ENCODE measurements at places on chromosomes 7 and 10.

DNA sequence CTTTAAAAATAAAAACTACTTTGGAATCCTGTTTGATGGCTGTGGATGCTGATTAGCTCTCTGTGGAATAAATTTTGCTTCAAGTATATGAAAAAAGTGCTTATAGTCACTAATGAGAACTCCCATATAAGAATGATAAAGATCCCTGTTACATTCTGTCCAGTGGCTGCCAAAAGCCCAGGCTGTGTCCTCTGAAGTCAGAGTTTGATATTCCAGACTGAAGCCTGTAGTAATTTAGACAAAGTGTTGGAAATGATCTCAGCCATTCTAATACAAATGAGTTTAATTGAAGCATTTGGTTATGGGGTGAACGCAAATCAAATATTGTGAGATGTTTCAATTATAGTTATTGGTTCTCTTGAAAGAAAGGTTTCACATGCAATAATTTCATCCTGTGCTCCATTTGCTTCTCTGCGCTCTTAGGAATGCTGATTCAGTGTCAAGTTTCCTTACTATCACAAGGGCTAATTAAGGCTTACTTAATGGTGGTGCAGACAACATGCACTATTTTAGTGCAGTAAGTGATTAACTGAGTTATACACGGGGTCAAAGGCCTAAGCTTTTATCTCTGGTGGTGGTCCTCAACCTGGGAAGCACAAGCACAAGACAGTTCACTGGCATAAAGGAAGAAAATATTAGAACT lies 867.6 kb downstream of the SORCS1 start:
- no peak for DNase-seq

DNA sequence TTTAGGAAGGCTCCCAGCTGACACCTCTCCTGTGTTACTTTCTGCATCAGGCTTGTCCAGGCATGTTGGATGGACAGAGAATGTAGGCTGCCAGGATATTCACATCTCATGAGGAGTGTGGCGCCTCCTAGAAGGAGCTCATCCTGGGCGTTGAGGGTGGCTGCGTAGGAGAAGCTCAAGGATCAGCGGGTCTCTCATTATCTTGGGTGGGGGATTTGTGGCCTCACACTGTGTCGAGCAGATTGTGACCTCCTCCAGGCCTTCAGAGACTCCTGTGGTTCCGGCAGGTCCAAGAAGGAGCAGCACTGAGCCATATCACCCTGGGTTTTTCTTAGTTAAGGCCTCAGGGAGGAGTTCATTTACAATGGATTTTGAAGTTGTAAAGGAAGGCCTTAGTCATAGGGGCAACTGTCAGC lies 8.7 kb upstream of the COBL start:
- no peak for DNase-seq

GRCh38 chr7:15303357-15303756 lies 258.5 kb downstream of the AGMO start:
- DNase-seq: no peak

DNA sequence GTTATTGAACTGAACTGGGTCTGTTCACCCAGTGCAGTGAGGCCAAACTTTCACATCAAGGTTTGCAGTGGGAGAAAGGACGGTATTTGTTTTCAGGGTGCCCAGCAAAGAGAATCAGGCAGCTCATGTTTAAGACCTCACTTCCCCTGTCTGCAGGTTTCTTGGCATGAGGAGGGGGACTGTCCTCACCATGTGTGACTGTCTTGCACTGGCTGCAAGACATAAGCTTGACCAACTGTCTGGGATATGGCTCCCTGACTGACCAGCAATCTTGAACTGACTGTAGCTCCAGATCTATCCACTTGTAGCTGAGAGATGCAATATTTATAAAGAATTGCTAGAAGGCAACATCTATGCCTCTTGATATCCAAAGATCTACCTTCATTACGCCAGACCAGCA lies 39.9 kb downstream of the RAMP3 start:
- DNase-seq: no peak

GRCh38 chr10:57162231-57162630 lies 801.2 kb upstream of the ZWINT start:
- no peak for DNase-seq

DNA sequence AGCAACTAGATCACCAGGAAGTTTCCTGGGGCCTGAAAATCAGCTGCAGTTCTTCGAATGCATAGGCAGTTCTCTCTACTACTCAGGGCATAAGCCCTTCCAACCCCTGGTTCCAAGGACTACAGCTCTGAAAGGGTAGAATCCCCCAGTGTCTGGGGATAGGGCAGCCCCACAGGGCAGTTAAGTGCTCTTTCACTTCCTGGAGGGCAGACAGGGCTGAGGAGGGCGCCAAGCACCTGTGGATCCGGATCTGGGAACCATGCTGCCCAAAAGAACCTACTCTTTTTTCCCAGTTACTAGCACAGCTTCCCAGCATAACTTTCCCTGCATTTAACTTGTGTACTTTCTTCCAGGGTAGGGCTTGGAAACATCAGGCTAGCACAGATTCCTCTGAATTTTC lies 41.1 kb downstream of the CXCL12 start:
- no peak for DNase-seq

DNA sequence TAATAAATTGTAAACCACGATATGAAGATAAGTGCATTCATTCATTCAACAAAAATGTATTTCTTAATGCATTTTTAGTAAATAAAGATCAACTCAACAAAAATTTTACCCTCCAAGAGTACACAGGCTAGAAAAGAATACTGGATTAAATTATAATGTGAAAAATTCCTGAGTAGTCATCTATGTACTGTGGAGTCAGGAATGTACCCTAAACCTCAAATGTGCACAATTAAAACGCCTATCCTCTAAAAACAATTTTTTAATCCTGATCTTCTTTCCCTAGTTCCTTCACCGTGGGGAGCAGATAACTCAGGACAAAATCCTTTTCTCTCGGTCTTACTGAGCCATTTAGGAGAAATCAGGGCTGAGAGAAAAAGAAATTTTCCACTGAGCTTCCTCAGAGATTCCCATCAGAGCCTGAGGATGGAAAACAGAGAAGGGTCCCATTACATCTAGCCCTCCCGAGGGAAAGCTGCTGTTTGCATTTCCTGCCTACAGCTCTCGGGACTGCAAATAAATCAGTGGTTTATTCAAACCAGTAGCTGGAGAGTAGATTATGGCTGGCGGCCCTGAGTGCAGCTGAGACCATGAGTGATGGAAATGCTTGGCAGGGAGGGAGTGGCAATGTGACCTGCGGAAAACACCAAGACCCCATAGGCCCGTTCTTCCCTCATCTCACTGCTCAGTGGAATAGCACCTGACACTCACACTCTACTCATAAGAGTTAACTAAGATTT lies 7.4 kb downstream of the TAS2R40 start:
- no peak for DNase-seq

Measured in activated naive CD4-positive, alpha-beta T cell treated with anti-CD3 and anti-CD28 coated beads, Interleukin-2, amount 50 U/mL, for 16 hours (primary cell).